ENCODE measurements at places on chromosomes 7 and 10.
A peak's percentile ranks its signal among the peaks of the same experiment; 100 is the strongest.

GRCh38 chr10:121481180-121481579 lies 117.1 kb downstream of the FGFR2 start:
- DNase-seq, result peak; percentile 13

GRCh38 chr7:152541892-152542291 lies 106.1 kb upstream of the KMT2C start:
- no peak for DNase-seq

GRCh38 chr10:35613597-35614226 lies 8.6 kb downstream of the GJD4 start:
- peak; percentile 35 for DNase-seq

- no peak for DNase-seq
These were observed 1283.3 kb downstream of the TYW1 start for GRCh38 chr7:68279827-68280400.

DNA sequence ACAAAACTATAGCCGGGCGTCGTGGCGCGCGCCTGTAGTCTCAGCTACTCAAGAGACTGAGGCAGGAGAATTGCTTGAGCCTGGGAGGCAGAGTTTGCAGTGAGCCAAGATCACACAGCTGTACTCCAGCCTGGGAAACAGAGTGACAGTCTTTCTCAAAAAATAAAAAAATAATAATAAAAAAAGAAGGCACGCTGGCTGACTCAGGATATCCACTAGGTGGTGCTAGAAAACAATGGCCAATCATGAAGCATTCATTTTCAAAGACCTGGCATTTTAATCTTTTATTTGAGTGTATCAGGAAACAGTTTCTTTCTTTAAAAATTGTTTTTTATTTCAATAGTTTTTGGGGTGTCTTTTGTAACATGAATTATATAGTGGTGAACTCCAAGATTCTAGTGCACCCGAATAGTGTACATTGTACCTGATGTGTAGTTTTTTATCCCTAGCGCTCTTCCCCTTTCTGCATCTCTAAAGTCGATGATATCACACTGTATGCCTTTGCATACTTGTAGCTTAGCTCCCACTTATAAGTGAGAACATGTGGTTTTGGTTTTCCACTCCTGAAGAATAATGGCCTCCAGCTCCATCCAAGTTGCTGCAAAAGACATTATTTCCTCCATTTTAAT lies 88.6 kb downstream of the LYZL1 start:
- peak; percentile 40 for DNase-seq

DNA sequence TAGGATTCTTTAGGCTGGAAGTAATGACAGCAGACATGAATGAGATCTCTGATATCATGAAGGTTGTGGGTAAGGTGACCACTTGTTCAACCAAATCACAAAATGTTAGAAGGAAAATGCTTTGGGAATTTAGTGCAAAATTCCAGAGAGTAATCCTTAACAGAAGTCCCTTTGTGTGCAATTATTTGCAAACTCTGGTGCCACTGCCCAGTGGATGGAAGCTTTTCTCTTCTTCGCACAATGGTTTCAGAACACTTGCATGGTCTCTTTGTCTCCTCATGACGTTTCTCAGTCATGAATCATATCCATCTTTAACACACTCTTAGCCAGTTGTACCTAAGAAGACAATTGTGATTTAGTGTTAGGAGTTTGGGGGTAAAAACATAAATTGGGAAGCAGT lies 570.4 kb upstream of the ANKRD30A start:
- no peak for DNase-seq

DNA sequence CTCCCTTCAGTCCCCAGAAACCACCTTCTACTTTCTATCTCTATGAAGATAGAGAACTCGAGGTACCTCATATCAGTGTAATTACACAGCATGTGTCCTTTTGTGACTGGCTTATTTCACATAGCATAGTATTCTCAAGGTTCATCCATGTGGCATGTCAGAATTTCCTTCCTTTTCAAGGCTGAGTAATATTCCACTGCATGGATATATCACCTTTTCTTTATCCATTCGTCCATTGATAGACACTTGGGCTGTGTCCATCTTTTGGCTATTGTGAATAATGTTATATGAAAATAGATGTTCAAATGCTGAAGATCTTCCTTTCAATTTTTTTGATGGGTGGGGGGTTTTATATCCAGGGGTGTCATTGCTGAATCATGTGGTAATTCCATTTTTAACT lies 91.8 kb upstream of the CCNY start:
- DNase-seq, result no peak
